Stimulated activated CD4-positive, alpha-beta T cell treated with anti-CD3 and anti-CD28 coated beads, TNF-alpha, amount 100 ng/mL, for 48 hours (primary cell): ENCODE measurements at places on chromosomes 7 and 10.

GRCh38 chr7:74417419-74417971, 36.2 kb upstream of the GTF2IRD1 start:
- peak; percentile 6 for DNase-seq

- DNase-seq = no peak
Measured at GRCh38 chr10:1215862-1216573, 159.8 kb downstream of the WDR37 start.

GRCh38 chr7:20557116-20557515, 58.4 kb upstream of the ABCB5 start:
- DNase-seq = no peak

DNA sequence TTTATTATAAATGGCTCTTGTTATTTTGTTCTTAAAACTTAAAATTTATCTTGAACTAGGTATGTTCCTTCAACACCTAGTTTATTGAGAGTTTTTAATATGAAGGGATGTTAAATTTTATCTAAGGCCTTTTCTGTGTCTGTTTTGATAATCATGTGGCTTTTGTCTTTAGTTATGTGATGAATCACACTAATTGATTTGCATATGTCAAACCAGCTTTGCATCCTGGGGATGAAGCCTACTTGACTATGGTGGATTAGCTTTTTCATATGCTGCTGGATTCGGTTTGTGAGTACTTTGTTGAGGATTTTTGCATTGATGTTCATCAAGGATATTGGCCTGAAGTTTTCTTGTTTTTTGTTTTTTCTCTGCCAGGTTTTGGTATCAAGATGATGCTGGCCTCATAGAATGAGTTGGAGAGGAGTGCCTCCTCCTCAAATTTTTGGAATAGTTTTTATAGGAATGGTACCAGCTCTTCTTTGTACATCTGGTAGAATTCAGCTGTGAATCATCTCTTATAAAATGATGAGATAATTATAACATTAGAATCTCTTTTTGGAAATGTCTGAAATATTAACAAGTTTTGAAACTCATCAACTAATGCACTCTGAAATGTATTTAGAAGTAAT, 78.7 kb upstream of the AGR3 start:
- DNase-seq = no peak

- DNase-seq = no peak
Measured at GRCh38 chr10:71339796-71340589, 20.9 kb downstream of the SLC29A3 start.

DNA sequence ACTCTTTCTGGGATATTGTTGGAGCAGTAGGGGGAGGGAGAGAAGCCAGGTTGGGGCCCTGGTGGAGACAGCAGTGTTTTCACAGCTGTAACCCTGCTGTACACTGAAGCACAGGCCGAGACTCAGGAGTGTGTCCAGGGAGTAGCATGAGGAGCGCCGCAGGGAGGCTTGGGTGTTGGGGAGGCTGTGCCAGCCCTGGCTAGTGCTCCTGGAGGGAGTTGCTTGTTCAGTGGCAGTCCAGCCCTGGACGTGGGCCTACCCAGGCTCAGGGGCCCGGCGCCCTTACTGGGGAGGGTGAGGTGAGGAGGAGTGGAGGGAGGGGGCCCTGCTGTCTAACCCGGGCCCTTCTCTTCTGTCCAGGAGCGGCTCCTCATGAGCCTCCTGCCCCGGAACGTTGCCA, 35.9 kb downstream of the ADCY1 start:
- DNase-seq = no peak

- DNase-seq = no peak
Measured at GRCh38 chr10:119849944-119850343, 22.7 kb downstream of the MCMBP start.

DNA sequence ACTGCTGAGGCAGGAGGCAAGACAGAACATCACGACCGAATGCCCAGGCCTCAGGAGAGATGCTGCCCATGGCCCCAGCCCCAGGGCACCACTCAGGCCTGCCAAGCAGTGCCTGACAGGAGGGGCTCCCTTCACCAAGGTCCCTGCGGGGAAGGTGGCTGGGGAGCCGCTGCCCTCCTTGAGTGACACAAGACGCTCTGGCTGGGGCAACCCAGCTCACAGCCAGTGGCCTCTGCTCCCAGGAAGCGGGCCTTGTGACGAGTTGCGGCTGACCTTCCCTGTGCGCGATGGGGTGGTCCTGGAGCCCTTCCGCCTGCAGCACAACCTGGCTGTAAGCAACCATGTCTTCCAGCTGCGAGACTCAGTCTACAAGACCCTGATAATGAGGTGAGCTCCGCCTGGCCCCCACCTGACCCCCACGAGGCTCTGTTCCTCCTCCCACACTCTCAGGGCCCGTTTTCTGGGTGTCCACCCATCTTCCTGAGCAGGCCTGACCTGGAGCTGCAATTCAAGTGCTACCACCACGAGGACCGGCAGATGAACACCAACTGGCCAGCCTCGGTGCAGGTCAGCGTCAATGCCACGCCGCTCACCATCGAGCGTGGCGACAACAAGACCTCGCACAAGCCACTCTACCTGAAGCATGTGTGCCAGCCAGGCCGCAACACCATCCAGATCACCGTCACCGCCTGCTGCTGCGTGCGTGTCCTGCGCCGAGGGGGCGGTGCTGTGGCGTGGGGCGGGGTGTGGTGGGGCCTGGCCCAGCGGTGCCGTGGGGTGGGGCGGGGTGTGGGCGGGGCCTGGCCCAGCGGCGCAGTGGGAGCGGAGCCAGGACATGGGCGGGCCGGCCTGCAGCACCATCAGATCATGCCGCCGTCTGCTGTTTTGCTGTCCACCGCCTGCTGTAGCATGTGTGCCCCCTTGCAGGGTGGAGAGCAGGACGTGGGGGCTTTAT, 12.8 kb downstream of the ZMIZ2 start:
- DNase-seq = no peak

- peak; percentile 44 for DNase-seq
Measured at GRCh38 chr7:65722361-65722792, 150.5 kb upstream of the VKORC1L1 start.

DNA sequence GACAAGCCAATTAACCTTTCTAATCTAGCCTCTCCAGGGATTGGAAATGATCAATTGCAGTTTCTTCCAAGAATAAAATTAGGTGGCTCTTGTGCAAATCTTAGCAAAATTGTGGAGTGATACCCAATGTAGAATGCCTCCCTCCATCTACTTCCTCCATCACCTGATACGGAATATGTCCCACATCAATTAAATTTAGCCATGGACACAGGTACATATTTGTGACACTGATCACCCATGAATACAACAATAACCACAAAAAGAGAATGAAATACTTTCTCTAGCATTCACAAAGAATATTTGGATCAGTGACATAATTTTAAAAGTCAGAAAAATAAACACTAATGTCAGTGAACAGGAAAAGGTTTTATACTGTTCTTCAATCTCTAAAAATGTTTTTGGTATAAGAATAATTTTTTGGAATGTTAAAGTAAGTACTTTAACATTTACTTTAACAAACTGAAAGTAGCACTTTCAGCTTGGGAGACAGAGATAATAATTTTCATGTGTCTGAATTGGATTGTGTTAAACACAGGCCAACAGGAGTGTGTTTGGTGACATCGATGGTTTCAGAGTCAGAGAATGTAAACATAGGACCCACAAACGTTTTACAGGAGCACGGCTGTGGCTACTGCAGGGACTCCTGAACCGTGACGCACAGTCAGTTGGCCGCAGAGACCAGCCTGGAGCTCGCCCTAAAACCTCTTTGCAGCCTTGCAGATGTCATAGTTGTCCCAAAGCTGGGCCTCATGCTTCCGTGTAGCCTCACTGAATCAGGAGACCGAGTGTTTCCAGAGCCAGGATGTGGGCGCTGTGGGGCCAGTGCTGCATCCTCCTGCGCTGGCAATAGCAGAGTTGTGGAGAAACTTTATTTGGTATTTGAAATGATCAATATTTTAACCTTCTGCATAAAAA, 7.2 kb downstream of the RBM20 start:
- no peak for DNase-seq

DNA sequence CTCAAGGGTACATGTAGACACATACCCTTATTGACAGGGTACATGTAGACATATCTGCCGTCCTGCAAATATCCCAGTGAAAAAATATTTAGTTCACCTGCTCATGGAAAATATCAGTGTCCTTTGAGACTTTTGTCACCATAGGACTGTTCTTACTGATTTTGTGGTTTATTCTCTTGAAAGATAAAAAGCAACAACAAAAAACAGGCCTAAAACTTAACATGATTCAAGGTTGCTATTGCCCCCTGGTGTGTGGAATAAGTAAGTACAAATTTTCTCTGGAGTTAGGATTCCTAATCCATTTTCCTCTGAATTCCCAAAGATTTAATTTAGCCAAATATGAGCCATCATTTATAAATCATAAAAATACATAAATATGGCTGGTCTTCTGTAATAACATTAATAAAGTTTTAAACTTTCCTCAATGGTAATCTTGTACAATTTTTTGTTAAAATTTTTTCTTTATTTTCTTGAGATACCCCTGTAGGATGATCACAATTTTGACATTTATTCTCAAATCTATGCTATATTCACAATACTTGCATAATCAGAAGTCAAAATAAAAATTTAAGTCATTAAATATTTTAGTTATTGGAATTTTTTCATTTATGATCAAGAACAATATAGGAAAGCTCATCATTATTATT, 741.4 kb upstream of the POT1 start:
- no peak for DNase-seq
